Stimulated activated CD4-positive, alpha-beta T cell treated with anti-CD3 and anti-CD28 coated beads, TNF-alpha, amount 100 ng/mL, for 1 hour (primary cell): ENCODE measurements at places on chromosomes 16 and 17.

DNA sequence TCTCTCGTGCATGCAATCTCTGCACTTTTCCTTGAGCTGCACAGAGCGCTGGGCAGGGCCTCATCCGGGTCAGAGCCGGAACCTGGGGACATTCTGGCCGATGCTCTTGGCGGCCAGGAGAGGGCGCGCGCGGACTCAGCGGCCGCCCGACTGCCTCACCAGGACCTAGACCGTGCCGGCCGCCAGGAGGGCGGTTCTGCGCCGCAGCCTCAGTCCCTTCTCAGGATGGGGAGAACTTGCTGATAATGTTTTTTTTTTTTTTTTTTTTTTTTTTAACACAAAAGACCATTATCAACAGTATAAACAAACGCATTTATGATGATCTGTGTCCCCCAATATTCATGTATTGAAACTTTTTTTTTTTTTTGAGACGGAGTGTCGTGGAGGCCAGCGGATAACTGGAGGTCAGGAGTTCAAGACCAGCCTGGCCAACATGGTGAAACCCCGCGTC is 8.1 kb upstream of the FLYWCH2 start:
- peak; percentile 49 for DNase-seq

DNA sequence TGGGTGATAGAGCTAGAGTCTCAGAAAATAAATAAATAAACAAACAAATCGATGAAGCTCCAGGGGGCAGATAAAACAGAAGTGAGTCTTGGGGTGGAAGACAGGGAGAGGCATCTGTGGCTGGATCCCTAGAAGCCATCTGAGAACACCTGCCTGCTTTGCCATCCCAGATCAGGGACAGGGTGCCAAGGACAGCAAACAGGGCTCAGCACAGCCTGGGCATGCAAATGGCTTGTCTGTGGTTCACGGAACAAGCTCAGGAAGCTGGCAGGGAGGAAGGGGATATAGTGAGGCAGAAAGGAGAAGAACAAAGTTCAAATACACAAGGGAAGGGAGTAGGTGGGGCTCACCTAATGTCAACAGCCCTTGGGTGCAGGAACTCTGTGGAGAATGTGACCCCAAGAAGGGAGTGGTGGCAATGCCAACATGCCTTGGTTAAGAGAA is 27.5 kb downstream of the TRIM25 start:
- DNase-seq, result no peak

- DNase-seq, result no peak
These were observed 122.1 kb downstream of the SKAP1 start for GRCh38 chr17:48307814-48308411.

GRCh38 chr16:50303605-50304466 is 37.5 kb downstream of the ADCY7 start:
- no peak for DNase-seq

- no peak for DNase-seq
These were observed 35.9 kb downstream of the TMEM132E start for GRCh38 chr17:34615326-34615725.

DNA sequence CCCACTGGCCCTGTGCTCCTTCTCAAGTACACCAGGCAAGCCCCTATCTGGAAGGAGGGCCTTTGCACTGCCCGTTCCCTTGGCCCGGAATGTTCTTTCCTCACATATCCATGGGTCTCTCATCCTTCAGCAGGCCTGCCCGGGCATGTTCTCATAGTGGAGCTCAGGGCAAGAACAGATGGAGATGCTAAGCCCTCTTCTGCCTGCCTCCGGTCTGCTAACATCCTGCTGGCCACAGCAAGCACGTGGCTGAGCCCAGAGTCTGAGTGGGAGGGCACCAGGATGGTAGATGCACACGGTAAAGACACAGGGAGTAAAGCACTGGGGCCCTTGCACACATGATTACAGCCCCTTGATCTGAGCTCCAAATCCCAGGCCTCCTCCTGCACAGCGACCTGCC is 19.8 kb upstream of the ANKRD40CL start:
- DNase-seq, result no peak
